Stimulated activated CD4-positive, alpha-beta T cell treated with anti-CD3 and anti-CD28 coated beads, Interleukin-4, amount 100 ng/mL, for 4 hours (primary cell): ENCODE measurements at places on chromosomes 7 and 10.

DNA sequence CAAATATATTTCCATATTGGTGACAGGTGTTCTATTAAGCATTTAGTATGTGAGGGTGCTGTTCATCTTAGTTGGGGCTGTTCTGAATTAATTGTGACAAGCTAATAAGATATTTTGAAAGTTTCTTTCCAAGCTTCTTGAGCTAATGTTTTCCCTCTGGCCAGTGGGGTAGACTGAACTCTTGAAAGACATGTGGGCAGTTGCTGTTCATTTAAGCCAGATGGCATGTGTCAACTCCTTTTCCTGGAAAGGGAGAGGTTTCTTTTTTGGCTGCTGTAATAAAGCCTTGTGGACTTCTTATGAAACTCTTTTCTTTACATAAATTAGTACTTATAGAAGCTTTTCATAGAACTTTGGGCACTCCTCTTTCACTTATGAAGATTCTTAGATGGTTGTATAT is 21.7 kb downstream of the RAB18 start:
- no peak for DNase-seq

DNA sequence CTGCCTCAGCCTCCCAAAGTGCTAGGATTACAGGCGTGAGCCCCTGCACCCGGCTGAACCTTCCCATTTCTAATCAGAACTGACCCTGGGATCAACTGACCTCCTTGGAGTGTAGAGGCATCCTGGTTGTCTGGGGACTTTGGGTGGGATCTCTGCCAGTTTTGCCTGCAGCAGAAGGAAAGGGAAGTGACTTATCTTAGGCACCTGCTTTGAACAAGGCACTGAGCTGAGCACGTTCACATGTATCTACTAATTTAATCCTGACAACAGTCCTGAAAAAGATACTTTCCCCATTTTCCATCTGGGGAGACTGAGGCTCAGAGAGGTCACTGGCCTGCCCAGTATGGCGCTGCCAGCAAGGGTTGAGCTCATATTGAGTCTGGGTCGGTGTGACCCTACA is 153.4 kb downstream of the CUX1 start:
- DNase-seq: no peak

- DNase-seq: no peak
These were observed 115.9 kb downstream of the GPR85 start for GRCh38 chr7:112970771-112971170.

- no peak for DNase-seq
These were observed 298.1 kb downstream of the GFRA1 start for GRCh38 chr10:115974816-115975430.

- no peak for DNase-seq
These were observed 222.0 kb downstream of the PRPF18 start for GRCh38 chr10:13808556-13809391.

GRCh38 chr7:116829041-116829440 is 33.3 kb upstream of the CAPZA2 start:
- no peak for DNase-seq

DNA sequence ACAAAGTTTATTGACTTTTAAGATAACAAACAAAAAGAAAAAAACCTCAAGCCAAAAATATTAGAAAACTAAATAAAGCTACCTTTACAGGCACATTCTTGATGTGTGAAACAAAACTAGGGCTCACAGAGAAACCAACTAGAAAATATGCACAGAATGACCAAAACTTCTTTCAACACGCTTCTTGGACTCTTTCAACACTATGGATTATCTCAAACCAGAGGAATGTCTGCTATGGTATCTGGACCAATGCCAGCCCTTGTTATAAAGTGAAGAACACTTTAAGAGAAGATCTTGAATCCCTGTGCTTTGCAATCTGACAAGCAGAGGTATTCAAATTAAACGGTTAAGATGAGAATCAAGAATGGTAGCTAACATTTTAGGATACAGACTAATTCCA is 76.6 kb downstream of the DNAJC1 start:
- no peak for DNase-seq

- no peak for DNase-seq
These were observed 22.6 kb upstream of the TSPAN13 start for GRCh38 chr7:16730937-16731336.

GRCh38 chr10:115827231-115828009 is 445.6 kb downstream of the GFRA1 start:
- no peak for DNase-seq

DNA sequence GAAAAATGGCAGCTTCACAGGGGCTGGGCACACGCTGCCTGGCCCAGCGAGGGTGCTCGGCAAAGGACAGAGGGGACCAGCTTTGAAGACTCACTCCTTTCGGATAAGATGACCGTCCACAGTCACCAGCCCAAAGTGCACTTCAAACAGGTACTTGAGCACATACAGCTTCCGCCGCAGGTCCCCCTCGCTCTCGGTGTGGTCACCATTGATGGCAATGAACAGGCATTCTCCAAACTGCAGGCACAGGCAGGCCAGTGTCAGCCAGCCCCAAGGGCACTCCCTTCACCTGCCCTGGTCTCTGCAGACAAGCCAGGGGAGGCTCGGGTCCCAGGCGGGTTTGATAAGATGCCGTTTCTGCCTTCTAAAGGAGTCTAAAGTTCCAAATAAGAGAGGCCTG is 11.6 kb downstream of the HPS1 start:
- DNase-seq: no peak

DNA sequence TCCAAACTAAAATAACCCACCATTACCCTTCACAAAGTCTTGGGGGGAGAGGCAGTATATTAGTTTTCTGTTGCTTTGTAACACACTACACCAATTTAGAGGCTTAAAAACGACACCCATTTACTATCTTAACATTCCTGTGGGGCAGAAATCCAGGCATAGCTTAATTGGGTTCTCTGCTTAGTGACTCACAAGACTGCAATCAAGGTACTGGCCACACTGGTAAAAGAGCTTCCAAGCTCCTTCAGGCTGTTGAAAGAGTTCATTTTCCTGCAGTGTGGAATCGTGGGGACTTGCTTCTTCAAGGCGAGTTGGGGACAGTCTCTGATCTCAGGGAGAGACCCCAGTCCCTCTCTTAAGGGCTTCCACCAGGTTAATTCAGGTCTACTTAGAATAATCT is 139.1 kb downstream of the XPNPEP1 start:
- DNase-seq: no peak

GRCh38 chr7:37455081-37455480 is 6.4 kb upstream of the ELMO1 start:
- no peak for DNase-seq

- DNase-seq: no peak
These were observed 1018.6 kb upstream of the LRRTM3 start for GRCh38 chr10:65907199-65907712.

DNA sequence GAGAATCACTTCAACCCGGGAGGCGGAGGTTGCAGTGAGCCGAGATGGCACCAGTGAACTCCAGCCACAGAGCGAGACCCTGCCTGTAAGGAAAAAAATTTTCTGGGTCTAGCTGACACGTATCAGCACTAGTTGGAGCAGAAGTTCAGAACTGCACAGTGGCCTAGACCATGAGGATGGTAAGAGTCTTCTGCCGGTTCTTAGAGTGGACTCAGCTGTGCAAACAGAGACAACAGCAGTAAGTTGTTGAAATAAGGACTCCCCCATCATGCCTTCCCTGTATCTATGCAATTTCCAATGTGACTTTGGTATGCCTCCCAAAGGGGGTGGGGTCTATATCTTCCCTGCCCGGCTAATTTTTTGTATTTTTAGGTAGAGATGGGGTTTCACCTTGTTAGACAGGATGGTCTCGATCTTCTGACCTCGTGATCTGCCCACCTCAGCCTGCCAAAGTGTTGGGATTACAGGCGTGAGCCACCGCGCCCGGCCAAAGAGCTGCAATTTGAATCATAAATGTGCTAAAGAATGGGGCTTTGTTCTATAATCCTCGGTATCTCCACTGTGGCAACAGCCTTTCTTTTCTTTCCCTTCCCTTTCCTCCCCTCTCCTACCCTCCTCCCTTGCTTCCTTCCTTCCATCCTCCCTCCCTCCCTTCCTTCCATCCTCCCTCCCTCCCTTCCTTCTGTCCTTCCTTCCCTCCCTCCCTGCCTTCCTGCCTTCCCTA is 14.5 kb upstream of the RNF216 start:
- no peak for DNase-seq

DNA sequence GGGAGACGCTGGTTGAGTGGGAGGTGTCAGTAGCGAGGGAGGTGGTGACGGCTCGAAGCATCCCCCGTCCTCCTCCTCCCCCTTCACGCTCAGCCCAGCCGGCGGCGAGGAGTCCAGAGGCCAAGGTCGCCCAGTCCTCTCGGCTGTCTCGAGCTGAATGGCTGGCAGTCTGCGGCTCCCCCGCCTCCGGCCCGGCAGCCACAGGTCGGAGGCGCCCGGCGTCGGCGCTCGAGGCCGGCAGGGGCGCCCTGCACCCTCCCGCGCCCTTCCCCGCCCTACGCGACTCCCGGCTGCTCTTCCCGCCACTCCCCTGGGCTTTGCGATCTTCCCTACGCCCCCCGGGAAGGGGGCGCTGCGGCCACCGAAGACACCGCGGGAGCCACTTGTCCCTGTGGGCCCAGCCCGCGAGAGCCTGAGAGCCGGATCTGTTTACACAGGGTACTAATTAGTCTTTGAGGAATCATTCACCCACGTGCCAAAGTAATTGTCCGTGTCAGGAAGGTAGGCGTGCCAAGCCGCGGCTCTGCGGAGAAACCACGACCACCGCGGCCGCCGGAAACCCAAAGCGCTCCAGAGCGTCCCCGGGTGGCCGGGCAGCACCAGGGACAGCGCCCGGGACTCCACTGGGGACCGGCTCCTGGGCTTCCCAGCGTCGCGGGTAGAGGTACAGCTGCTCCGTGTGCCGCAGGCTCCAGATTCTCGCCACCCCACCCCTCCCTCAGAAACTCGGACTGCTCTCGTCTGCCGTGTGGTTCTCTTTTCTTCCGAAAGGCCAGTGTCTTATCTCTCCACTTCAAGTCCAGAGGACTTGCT is at the start of gene NXPH1:
Gene NXPH1, plus strand, starts transcription at position 133 of the 813 bp plus-strand sequence.
- DNase-seq: no peak

DNA sequence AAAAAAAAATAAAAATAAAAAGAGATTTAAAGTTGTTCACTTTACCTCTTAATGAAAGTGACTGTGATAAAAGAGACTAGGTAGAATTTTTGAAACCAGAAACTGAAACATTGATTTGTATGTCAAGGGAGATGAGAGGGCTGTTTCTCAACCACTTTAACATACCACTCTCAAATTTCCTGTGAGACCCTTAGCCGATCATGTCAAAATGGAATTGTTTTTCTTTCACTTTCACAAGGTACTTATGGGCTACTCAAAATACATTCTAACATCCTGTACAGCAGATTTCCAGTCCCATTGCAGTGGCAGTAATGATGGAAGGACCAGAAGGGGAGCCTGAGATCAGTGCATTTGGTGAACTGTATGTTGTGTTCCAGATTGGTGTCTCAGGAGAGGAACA is 261.2 kb downstream of the PPP1R3A start:
- DNase-seq: no peak

- no peak for DNase-seq
These were observed 525.8 kb downstream of the KIF20B start for GRCh38 chr10:90227217-90227656.

- DNase-seq: no peak
These were observed 26.2 kb downstream of the KAZALD1 start for GRCh38 chr10:101087965-101088364.

- DNase-seq: no peak
These were observed 2.8 kb downstream of the FAM20C start for GRCh38 chr7:195010-195829.

- DNase-seq: no peak
These were observed 38.4 kb downstream of the PTPRN2 start for GRCh38 chr7:158549176-158549615.

DNA sequence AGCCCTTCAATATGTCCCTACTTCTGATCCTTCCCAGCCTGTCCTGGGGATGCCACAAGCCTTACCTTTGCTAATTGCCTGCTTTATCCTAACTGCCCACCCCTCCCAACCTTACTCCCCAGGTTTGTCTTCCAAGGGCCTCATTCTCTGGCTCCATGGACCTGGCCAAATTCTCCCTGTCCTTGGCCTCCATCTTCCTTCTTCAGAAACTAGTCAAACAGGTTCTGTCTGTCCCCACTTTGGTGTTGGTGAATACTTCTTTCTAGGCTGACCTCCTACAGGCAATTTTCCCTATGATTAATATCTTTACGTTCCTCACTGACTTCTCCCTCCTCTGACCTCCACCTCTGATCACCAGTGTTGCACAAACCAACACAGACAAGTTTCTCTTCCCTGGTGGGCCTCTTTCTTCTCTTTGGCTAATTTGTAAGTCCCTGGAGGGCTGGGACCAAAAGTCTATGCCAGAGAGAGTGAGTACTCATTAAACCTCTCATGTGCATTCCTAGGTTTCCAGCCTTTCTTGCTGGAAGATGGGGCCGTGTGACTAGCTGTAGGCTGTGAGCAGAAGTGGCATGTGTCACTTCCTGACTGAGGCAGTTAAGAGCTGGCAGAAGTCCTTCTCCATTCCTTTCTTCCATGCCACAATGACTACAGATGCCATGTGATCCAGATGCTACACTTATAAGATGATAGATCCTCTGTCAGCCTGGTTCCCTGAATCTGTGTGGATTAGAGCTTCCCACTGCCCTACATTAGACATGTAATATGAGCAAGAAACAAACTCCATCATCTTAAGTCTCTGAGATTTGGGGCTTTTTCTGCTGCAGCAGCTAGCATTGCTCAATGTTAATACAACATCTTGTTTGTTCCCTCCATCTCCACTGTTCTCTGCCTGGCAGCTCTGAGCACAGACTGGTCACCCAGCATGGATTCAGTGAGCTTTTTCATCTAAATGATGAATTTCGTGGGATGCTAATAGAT is 382.7 kb downstream of the RPS24 start:
- DNase-seq: no peak

GRCh38 chr10:133460208-133460769 is 6.5 kb downstream of the SCART1 start:
- DNase-seq: no peak

DNA sequence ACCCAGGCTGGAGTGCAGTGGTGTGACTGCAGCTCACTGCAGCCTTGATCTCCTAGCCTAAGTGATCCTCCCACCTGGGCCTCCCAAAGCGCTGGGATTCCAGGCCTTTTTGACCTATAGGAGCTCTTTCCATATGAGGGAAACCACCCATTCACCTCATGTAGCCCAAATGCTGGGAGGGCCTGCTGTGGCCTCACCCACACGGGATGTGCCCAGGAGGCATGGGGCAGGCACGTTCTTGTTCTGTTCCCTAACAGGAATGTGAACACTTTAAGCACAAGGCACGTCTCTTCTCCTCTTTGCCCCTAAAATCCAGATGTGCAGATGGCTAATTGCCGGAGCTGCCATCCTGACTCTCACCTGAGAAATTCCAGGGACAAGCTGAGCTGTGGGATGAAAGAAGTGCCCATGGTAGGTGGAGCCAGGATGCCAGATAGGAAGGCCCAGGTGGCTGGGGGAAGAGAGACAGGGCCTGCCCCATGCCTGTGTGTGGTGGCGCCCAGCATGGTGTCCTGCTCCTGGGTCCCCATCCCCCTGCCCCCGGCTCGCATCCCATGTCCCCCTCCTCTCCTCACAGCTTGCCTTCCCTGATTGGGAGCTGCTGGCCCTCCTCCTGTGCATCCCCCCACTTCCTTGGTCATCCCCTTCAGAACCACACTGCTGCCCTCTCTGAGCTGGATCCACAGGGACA is 17.3 kb downstream of the CAMK2B start:
- DNase-seq: no peak
